Osteoblast (primary cell): ENCODE measurements at places on chromosomes 2 and 18.

- peaks cover 30% of the 10 kb centered on the region for H3K4me1 ChIP-seq
- no peak overlapping the region for H3K4me3 ChIP-seq
- H3K27ac ChIP-seq = peak overlapping the region; percentile 89
- DNase-seq = peak; percentile 79
Observed at GRCh38 chr2:174663550-174663949, 65.9 kb upstream of the WIPF1 start.

- H3K27ac ChIP-seq = no peak overlapping the region
- H3K27me3 ChIP-seq = no peaks in the 10 kb centered on the region
- H3K4me3 ChIP-seq = no peak overlapping the region
- peak; percentile 78 for DNase-seq
- H3K4me1 ChIP-seq = peaks cover 5% of the 10 kb centered on the region
- peaks cover 10% of the 10 kb centered on the region for H3K36me3 ChIP-seq
Observed at GRCh38 chr2:239956818-239957261, 68.3 kb downstream of the NDUFA10 start.

DNA sequence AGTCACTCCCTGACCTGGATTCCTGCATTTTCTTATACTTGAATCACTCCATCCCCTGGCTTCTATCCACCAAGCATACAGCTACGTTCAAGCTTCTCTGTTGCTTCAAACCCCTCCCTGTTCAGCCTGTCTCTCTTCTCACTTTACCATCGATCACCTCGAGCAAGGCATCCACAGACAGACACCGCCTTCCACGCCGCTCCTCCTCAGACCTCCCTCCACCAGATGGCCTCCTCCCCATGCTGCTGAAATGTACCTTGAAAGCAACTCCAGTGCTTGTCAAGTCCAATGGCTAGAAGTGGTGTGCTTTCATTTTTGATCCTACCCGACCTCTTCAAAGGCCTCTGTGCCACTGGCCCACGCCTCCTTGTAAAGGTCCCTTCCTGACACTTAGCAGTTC, 131.3 kb upstream of the ACAA2 start:
- no peaks in the 10 kb centered on the region for H3K36me3 ChIP-seq
- no peaks in the 10 kb centered on the region for H3K4me1 ChIP-seq
- no peaks in the 10 kb centered on the region for H3K27me3 ChIP-seq
- no peak overlapping the region for H3K27ac ChIP-seq
- DNase-seq = no peak

GRCh38 chr2:73059106-73059505, 12.4 kb downstream of the SFXN5 start:
- H3K4me3 ChIP-seq = no peak overlapping the region
- H3K27me3 ChIP-seq = no peaks in the 10 kb centered on the region
- no peak for DNase-seq
- peaks cover 14% of the 10 kb centered on the region for H3K36me3 ChIP-seq
- H3K27ac ChIP-seq = no peak overlapping the region
- H3K4me1 ChIP-seq = peaks cover 25% of the 10 kb centered on the region

DNA sequence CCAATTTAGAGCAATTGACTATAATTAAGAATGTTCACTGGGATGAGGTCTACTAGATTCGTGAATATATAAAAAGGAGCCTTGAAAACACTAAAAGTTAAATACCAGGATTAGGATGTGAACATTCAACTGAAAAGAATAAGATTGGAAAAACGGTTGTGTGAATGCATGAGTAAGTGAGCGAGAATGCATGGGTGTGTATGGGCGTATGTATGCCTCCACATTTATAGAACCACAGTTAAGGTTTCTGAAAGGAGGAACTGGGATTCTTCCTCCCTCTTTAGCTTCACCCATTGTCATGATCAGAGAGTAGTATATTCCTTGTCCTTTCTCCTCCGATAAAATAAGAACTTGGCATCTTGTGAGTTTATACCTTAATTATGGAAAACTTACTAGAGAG, 151.1 kb upstream of the UBE2E3 start:
- no peaks in the 10 kb centered on the region for H3K27me3 ChIP-seq
- no peak overlapping the region for H3K4me3 ChIP-seq
- no peaks in the 10 kb centered on the region for H3K4me1 ChIP-seq
- no peak overlapping the region for H3K27ac ChIP-seq

DNA sequence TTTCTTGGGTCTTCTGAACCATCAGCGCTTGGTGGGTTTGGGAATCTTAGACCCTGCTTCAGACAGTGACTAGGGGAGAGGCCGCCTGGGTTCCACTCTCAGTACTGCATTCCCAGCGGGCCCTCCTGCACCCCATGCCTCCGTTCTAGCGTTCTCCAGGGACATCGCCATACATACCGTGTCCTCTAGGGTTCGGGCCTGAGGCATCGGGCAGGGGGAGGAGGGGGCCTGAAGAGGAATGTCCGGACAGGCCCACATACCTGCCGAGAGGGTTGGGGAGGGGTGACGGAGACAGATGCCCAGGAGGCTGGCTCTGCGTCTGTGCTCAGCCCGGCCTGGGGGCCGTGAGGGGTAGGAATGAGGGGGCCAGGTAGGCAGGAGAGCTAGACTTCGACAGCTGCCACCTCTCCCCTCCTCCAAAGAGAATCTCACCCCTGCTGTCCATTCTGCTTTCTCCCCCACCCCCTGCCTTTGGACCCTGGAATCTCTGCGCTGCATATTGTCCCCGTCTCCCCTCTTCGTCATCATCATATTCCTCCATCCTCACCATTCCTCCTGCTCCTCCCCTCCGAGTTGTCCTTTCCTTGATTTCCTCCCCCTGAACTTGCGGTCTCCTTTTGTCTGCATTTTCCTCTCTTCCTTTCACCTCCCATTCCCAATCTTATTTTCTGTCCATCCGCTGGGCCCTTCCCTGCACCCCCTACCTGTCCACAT, 7.8 kb upstream of the WNT10A start:
- no peak overlapping the region for H3K4me3 ChIP-seq
- no peak for DNase-seq
- H3K27ac ChIP-seq = no peak overlapping the region
- no peaks in the 10 kb centered on the region for H3K4me1 ChIP-seq
- H3K36me3 ChIP-seq = no peaks in the 10 kb centered on the region
- peaks cover 91% of the 10 kb centered on the region for H3K27me3 ChIP-seq

DNA sequence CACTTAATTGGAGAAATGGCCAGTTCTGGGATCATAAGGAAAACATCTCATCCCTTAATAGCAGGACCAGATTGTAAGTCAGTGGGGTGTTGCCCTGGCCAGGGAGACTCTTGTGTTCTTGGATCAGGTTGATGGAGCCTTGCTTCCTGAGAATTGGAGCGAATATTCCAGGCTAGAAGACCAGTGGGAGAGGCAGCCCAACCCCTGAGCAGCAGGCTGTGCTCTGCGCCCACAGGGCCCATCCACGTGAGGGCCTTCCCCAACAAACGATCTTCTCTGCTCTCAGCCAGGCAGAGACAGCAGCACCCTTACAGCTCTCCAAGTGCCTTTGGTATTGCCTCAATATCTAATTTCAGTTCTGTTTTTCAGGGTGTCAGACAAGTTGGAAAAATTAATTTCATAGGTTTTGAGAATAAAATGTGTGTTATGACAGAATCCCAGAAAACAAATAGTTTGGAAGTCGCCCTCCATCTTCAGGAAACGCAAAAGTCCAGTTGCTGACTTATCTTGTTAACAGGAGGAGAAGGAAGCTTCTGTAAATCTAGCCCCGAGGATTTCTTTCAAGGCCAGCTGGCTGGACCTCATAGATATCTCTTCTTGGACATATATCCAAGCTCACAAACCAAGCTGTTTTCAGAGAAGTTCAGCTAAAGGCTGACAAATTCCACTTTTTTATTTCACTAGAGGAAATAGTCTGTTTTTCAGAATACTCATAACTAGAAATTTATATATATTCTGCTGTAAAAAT, 105.5 kb downstream of the COPS8 start:
- H3K27ac ChIP-seq = no peak overlapping the region
- DNase-seq = no peak
- H3K27me3 ChIP-seq = no peaks in the 10 kb centered on the region
- H3K36me3 ChIP-seq = no peaks in the 10 kb centered on the region

GRCh38 chr2:125243074-125243473, 1218.0 kb downstream of the CNTNAP5 start:
- H3K27me3 ChIP-seq = no peaks in the 10 kb centered on the region
- H3K4me1 ChIP-seq = no peaks in the 10 kb centered on the region
- no peak for DNase-seq
- no peaks in the 10 kb centered on the region for H3K36me3 ChIP-seq

GRCh38 chr2:197191177-197191939, 119.2 kb downstream of the ANKRD44 start:
- H3K27me3 ChIP-seq = no peaks in the 10 kb centered on the region
- no peak overlapping the region for H3K4me3 ChIP-seq
- H3K4me1 ChIP-seq = peaks cover 5% of the 10 kb centered on the region
- no peaks in the 10 kb centered on the region for H3K36me3 ChIP-seq
- no peak overlapping the region for H3K27ac ChIP-seq
- DNase-seq = peak; percentile 75

- no peaks in the 10 kb centered on the region for H3K36me3 ChIP-seq
- H3K4me1 ChIP-seq = peaks cover 27% of the 10 kb centered on the region
- no peak overlapping the region for H3K4me3 ChIP-seq
- DNase-seq = no peak
- H3K27ac ChIP-seq = no peak overlapping the region
Observed at GRCh38 chr2:11742702-11743357, 3.6 kb upstream of the LPIN1 start.

DNA sequence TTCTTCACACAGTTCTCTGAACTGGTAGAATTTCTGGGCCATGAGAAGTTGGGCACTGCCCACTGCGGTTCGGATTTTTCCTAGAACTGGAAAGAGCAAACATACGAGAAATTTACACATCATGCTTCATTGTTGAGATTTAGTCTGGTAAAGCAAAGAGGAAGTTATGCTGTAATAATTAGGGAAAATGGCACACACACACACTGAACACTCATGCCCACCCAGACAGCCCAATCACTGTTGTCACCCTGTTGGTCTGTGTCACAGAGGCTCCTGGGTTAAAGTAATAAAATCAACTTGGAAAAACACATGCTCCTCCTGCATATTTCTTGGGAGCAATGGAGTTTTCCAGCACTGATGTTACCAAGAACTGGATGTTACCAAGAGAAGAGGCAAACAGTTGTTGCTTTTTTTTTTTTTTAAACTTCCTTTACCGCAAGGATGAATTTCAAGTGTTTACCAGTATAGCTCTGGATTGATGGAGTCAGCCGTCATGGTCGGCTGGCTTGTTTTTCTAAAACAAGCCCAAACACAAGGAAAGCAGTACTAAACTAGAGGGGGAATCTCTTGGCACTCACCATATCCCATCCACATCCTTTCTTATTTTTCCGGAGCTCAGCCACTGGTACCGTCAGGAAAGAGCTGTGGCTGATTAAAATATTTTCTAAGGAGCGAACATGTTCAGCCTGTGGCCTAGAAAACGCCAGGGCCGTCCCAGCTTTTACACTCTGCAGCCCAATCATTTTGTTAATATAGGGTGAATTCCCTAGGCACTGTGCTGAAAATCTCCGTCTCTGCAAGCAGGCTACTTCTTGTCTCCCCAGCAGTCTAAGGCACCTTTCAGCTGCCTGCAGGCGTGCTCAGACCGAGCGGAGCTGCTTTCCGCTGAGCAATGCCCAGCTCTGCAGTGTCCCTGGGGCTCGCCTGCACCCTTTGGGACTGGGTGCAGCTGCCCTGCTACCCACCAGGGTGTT, 58.9 kb downstream of the TGIF1 start:
- DNase-seq = no peak
- peak overlapping the region; percentile 33 for H3K4me3 ChIP-seq
- peaks cover 8% of the 10 kb centered on the region for H3K4me1 ChIP-seq
- no peaks in the 10 kb centered on the region for H3K27me3 ChIP-seq
- no peaks in the 10 kb centered on the region for H3K36me3 ChIP-seq

DNA sequence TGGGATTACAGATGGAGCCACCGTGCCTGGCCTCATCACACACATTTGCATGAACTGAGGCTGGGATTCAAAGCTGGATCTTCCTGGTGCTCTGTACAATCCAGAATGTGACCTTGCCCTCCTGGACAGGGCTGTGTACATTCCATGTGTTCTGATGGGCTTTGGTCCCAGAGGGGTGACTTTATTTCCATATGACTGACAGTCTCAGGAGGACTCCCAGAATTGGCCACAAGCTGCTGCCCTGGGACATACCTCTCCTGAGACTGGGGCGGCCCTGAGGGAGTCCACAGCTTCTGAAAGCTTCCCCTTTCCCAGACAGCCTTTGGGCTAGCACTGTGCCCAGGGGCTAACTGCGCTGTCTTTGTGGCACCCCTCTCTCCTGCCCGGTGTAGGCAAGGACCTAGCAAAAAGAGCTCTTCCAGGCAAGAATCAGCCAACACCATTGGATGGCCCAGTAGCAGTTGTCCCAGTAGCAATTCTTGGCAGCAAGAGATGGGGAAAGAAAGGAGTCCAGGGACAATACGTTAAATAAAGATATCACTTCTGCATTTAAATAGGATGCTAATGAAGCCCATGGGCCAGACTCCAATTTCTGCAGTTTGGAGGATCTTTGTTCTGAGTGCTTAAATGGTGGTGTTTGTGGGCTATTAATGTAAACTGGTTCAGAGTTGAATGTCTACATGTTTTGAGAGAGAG, 26.4 kb upstream of the ZNF532 start:
- H3K4me3 ChIP-seq = no peak overlapping the region
- no peaks in the 10 kb centered on the region for H3K4me1 ChIP-seq
- H3K27me3 ChIP-seq = no peaks in the 10 kb centered on the region

- no peaks in the 10 kb centered on the region for H3K4me1 ChIP-seq
- no peaks in the 10 kb centered on the region for H3K36me3 ChIP-seq
- no peak overlapping the region for H3K4me3 ChIP-seq
- no peaks in the 10 kb centered on the region for H3K27me3 ChIP-seq
- no peak for DNase-seq
Observed at GRCh38 chr2:25316101-25316500, 25.6 kb downstream of the DNMT3A start.

DNA sequence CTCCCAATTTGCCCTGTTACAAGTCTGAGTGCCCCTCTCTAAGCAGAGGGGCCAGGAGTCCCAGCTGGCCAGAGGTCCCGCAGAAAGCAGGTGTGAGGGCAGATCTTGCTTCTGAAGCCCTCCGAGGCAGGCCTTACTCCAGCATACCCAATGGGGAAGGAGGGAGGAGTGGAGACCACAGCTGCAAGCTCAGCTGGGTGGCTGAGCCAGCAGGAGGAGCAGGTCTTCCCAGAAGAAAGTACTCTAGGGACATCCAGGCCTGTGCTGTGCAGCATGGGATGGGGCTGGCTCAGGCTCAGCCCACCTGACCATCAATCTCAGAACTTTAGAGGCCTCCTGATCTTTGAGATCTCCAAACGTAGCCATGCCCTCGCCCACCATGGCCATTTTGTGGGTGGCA, 31.3 kb downstream of the PLB1 start:
- no peaks in the 10 kb centered on the region for H3K36me3 ChIP-seq
- H3K4me1 ChIP-seq = no peaks in the 10 kb centered on the region
- no peak overlapping the region for H3K27ac ChIP-seq

GRCh38 chr2:120177001-120177621, 46.1 kb downstream of the TMEM185B start:
- peak; percentile 11 for DNase-seq
- H3K4me1 ChIP-seq = peaks cover 2% of the 10 kb centered on the region
- no peaks in the 10 kb centered on the region for H3K27me3 ChIP-seq
- peak overlapping the region; percentile 13 for H3K27ac ChIP-seq
